ENCODE measurements at places on chromosomes 2 and 18.

DNA sequence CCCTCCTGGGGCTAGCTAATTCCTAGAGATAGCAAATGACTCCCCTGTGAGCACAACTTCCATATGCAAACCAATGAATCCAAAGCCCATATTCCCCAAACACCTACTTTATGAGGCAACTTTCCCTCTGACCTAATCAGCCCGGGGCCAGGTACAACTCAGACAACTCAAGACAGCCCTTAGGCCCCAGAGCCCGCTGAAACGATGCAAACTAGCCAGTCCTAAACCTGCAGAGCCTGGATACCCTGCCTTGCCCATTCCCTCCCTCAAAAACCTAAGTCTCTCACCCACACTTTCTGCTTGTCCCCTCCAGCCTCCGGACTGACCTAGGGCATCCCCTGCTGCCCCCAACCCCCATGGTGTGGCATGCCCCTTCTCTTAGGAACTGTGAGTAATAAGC is 142.8 kb downstream of the ACTR3 start:
- no peak for DNase-seq

DNA sequence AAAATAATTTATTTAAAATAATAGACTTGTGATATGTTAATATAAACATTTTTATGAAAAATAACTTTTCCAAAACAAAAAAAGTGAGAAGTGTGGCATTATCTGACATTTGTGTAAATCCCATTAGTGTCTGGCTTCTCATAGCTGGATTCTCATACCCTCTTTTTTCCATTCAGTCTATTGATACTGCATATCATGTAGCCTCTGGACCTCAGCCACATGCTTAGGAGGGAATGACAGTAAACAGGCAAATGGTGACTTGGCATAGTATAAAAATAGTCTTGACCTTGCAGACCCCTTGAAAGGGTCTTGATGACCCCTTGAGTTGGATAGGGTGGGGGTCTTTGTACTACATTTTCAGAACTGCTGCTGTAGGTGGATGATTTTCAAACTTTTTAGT is 29.2 kb downstream of the GALNT1 start:
- DNase-seq = peak; percentile 17

GRCh38 chr2:236545248-236545658 is 24.4 kb upstream of the ACKR3 start:
- no peak for DNase-seq

- DNase-seq = no peak
These were observed 53.9 kb downstream of the LNPK start for GRCh38 chr2:175948191-175948590.

GRCh38 chr18:54957996-54958395 is 1.3 kb downstream of the CCDC68 start:
- DNase-seq = peak; percentile 16

- no peak for DNase-seq
These were observed 24.2 kb downstream of the RPL31 start for GRCh38 chr2:101026253-101026701.
